ENCODE measurements at places on chromosomes 7 and 10. TPM values are rescaled to one million over a fixed set of nuclear protein-coding genes. Genes with fewer than 3 reads are reported as not detected.

Gene SLC13A1
- not detected for total RNA-seq

Gene OR9A2
- total RNA-seq: not detected

Gene MALRD1
- not detected for total RNA-seq

Gene CH25H
- total RNA-seq: 0.21 TPM

Gene C10orf67
- under 0.01 TPM for total RNA-seq

Gene PRF1
- total RNA-seq: not detected

Gene AGBL3
- 1.0 TPM for total RNA-seq

Gene COBL
- 0.34 TPM for total RNA-seq

Gene ATOH7
- not detected for total RNA-seq

Gene HPSE2
- not detected for total RNA-seq

Gene TSPAN15
- 4.4 TPM for total RNA-seq

Gene CCNY
- total RNA-seq: 59.4 TPM

Gene TFPI2
- 1.7 TPM for total RNA-seq

All from nasal cavity respiratory epithelium epithelial cell of viscerocranial mucosa (primary cell).